Brain microvascular endothelial cell (primary cell): ENCODE measurements at places on chromosomes 5 and 9.

GRCh38 chr5:1436036-1436435 is 9.2 kb downstream of the SLC6A3 start:
- no peak for DNase-seq

DNA sequence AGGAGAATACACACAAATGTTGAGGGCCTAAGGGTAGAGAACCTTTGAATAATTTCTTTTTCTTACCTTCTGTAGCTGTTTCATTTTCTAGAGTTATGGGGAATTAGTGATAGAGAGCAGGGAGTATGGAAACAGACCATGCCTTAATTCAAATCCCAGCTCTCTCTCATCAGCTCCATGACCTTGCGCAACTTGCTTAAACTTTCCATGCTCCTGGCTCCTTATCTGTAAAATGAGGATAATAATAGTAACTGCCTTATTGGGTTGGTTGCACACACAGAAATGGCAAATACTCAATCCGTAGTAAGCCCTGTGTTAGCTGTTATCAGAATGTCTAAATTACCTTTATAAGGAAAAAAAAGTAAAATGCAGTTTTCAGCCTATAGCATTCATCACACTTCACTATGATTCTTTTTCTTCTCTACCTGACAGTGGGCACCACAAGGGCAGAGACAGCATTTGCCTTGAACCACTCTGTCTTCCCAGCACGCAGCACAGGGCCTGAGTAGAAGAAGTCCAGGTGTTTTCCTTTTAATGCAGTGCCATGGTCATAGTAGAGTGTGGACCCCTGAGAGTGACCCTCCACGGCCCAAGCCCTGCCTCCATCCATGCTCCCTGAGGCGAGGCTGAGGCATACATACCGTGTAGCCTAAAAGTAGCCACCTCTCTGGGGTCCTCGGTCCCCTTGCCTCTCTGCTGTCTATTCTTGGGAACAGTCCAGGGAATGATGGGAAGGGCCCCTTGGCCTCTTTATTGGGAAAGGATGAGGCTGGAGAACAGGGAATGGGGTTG is 17.4 kb downstream of the C5orf15 start:
- DNase-seq, result no peak

GRCh38 chr5:24215114-24215513 is 429.7 kb downstream of the CDH10 start:
- no peak for DNase-seq

DNA sequence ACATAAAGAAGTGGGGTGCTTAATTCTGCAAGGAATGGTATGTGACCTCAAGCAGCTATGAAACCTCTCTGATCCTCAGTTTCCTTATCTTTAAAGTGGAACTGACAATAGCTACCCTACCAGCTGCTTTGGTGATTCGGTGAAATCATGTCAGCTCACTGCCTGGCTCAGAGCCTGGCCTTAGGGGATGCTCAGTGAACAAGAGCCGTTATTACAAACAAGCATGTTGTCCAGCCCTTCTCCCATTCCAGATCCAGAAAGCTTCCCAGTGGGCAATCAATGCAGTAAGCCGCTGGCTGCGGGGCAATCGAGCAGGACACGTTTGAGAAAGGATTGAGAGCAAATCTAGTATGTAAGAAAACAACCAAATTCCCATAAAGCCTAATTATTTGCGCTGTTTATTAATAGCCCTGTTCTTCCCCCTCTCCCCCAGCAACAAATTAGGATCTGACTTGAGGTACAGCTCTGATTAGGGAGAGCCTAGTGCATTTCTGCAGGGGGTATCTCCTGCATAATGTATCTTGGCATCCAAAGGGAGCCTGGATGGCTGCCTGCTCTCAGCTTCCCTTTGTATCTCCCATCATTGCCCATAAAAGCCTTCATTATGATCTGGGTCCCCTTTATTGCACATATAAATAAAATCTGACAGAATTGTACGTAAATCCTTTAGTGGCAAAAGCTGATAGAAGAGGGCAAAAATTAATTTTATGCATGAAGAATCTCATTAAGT is 371.4 kb downstream of the TMEM232 start:
- DNase-seq, result no peak

DNA sequence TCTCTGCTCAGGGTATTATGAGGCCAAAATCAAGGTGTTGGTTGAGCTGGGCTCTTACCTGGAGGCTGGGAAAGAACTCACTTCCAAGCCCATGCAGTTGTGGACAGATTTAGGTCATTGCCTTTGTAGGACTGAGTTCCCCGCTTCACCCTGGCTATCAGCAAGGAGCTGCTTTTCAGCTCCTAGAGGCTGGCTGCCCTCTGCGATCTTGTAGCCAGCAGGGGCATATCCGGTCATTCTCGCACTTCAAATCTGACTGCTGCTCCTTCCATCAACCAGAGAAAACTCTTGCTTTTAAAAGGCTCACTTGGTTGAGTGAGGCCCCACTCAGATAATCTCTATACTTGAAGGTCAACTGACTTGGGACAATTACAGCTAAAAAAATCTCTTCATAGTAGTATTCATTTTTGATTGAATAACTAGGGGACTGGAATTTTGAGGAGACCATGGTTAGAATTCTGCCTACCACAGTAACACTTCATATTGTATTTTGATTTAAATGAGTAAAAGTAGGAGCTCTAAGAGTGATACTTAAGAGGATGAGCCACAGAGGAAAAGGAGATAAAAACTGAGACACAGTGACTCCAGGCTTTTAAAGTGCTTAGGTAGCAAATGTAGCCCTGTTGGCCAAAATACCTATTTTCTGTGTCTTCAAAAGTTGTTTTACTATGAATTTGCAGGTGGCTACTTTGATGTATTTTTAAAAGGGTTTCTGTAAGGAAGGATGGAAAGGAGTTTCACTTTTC is 137.4 kb downstream of the CD180 start:
- DNase-seq, result no peak

DNA sequence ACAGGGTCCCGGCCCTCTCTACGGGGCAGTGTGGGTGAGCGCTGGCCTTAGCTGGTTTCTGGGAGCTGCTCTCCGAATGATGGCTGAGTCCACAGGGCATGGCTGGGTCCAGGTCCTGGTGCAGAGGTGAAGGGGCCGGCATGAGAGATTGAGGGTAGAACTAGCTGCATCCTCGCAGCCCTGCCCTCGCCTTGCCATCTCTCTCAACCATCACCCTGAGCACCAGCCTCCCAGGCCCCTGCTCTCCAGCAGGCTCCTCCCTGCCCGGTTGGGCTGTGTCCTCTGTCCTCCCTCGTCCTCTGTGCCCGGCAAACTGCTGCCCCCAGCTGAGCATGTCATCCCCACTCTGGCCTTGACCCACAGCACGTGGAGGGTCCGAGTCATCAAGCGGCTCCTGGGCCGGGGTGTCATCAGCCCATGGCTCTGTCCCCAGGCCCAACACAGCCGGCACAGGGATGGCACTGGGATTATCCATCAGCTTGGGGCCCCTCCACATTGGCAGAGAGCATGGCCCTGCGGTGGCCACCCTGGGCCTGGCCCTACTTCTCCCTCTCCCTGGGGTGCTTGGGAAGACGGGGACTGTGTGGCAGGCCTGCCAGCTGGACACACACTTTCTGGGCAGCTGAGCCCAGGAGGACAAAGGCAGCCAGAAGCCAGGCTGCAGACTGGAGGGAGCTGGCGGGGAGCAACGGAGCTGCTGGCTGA is 8.4 kb downstream of the FLT4 start:
- no peak for DNase-seq

- peak; percentile 35 for DNase-seq
Observed at GRCh38 chr5:167244583-167244982, 1046.9 kb upstream of the WWC1 start.

- peak; percentile 46 for DNase-seq
Observed at GRCh38 chr9:98380065-98380681, 124.7 kb upstream of the TBC1D2 start.

GRCh38 chr9:126058591-126058990 is 268.0 kb upstream of the MVB12B start:
- no peak for DNase-seq

DNA sequence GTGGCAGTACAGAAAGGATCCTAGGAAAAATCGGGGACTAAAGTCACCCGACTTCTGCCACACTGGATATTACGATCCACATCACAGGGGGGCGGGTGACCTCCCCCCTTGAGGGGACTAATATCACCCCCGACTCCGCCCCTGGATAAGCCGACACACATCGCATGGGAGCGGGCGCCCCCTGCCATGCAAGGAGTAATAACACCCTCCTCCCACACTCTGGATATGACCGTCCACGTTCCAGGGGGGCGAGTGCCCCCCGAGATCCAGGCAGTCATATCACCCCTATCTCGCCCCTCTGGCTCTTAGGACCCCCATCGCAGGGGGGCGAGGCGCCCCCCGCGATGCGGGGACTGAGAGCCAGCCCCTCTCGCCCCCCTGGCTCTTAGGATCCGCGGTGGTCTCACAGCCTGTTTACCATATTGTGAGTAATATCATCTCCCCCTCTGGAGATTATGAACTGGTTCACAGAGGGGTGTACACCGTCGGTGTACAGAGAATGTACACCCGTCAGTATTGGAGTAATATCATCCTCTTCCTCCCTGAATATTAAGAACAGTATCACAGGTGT is 423.0 kb downstream of the DIRAS2 start:
- DNase-seq, result no peak

- peak; percentile 36 for DNase-seq
Observed at GRCh38 chr5:52989025-52989780, at the start of gene ITGA2. TSS of gene ITGA2 (plus strand) at chr5:52989352. CDS start at chr5:52989469, 117 bp downstream.

- no peak for DNase-seq
Observed at GRCh38 chr5:165029099-165029870, 1523.9 kb downstream of the MAT2B start.

GRCh38 chr9:107155244-107155817 is 127.7 kb upstream of the RAD23B start:
- no peak for DNase-seq

DNA sequence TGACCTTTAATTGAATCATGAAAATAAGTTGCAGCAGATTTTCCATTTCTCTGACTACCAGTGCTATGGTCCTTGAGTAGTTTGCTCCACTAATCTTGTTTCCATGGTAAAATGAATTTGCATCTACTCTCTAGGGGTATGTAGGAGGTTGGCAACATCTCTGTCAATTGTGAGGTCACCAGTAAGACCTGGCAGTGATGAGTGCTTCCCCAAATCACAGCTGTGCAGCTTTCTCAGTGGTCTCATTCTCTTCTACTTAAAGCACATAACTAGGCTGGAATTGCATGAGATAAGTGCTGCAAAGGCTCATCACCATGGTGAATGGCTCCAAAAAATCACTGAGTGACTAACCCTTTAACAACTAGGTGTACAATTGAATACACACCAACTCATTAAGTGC is 36.3 kb downstream of the ADAMTS19 start:
- no peak for DNase-seq

- peak; percentile 26 for DNase-seq
Observed at GRCh38 chr9:115328228-115328627, 210.3 kb upstream of the TNC start.

GRCh38 chr5:159749146-159749545 is 167.1 kb upstream of the ADRA1B start:
- no peak for DNase-seq

GRCh38 chr5:88269222-88269771 is 652 bp upstream of the TMEM161B start:
- no peak for DNase-seq

DNA sequence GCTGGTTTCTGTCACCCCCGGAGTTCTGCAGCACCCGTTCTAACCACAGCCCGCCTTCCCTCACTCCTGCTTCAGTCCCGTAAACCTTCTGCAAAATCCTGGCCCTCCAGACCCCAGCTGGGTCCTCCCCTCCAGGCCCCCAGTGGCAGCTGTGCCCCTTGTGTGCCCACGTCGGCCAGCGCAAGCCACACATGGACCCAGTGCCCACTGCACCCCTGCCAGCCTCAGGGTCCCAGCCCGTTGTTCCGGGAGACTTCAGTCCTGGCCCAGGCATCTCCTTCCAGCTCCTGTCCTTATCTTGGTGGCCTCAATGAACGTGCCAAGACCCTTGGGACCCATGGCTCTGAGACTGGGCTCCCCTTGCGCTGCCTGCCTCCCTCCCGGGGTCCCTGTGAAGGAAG is 43.2 kb downstream of the EXD3 start:
- DNase-seq, result no peak

DNA sequence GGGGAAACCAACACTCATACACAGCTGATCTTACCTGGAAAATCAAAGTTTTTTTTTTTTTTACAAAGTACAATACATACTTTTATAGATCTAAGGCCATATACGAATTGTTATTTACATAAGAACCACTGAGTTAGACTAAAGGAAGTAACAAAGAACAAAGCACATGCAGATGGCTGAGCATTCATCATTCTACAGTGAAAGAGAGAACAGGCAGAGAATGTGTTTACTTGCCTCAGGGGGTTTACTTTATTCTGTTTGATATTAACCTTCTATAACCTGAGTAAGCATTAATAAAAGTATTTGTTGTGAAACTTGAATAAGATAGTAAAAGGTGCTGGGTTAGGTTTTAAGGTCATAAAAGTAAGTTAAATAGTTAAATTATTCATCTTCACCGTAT is 54.7 kb downstream of the SLC38A9 start:
- no peak for DNase-seq

DNA sequence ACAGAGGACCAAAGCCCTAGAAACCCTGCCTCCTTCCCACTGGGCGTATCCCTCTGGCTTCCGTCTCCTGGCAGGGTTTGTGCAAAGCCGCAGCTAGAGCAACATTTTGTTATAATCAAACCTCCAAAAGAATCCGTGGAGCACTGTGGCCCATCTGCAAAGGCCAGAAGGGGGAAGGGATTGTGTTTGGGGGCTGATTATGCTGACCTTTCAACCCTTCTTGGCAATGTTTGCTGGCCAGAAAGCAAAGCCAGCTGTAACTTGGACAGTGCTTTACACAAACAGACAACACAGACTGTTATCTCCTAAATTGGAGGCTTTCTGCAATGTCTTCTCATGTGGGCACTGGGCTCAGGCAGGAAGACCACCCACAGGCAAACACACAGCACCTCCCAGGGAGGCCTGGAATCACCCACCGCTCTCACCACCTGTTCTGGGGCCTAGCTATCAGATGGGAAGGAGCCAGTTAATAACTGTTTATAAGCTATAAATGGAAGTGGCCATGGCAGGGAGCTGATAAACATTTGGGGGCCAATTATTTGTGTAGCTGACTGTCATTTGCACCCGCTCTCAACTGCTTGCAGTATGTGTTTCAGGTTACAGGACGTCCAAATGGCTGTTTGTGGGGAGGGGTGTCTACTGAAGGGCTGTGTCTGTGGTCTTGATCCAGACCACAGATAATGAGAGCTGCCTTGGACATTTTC is 121.6 kb upstream of the ERCC6L2 start:
- DNase-seq, result no peak

GRCh38 chr5:179833056-179833708 is 12.5 kb downstream of the SQSTM1 start:
- no peak for DNase-seq
